ENCODE measurements at places on chromosomes 6 and 20.

- no peak for DNase-seq
Observed at GRCh38 chr20:717832-718231, 42.2 kb upstream of the SCRT2 start.

- no peak for DNase-seq
Observed at GRCh38 chr20:16025084-16025483, 548.2 kb downstream of the KIF16B start.

GRCh38 chr20:31998246-31998645 is 12.0 kb upstream of the CCM2L start:
- DNase-seq, result no peak

GRCh38 chr20:36666181-36666740 is 20.3 kb upstream of the SLA2 start:
- no peak for DNase-seq

DNA sequence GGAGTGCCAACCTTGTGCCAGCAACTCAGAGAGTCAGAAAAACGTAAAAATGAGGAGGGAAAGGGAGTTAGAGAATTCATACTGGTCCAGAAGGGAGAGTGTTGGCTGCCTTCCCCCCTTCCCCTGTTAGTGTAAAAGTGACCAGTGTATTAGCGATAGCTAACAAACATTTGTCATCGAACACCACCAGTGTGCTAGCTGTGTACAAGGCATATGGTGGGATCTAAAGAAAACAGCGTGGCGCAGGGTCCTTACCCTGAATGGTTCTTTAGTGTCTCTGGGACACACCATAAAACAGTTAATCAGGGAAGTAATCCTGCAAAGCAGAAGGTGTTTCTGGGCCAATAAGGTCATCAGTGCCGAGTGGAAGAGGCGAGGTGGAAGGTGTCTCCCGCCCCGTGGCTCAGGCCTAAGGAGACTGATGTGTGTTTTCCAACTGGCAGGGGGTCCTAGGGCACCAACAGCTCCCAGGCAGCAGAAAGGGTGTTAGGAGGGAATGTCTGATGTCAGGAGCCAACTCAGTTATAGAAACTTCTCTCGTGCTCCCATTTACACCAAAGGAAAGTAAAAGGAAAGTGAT is 91.9 kb downstream of the TCP11 start:
- DNase-seq, result no peak

DNA sequence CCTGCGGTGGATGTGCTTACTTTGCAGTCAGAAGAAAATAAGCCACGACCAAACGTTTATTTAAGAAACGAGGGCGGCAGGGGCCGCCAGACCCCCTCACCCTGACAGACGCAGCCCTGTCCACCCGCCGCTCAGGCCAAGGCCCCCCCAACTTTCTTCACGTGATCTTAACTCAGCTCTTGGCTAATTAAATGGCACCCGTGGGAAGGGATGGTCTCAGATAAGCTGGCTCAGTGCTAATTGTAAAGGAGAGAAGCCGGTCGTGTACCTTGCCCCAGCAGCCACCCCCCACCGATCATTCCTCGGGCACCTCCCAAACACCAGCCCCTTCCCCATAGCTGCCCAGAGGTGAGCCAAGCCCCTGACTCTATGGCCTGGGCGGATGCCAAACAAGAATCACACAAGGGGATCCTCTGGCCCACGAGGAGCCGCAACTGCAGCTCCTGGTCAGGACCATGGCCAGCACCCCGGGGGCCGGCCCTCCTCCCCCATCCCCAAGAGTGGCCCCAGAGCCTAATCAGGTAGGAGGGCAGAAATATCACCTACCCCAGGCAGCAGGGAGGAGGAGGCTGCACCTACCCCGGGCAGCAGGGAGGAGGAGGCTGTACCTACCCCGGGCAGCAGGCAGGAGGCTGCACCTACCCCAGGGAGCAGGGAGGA is 11.2 kb downstream of the KCNQ2 start:
- no peak for DNase-seq

DNA sequence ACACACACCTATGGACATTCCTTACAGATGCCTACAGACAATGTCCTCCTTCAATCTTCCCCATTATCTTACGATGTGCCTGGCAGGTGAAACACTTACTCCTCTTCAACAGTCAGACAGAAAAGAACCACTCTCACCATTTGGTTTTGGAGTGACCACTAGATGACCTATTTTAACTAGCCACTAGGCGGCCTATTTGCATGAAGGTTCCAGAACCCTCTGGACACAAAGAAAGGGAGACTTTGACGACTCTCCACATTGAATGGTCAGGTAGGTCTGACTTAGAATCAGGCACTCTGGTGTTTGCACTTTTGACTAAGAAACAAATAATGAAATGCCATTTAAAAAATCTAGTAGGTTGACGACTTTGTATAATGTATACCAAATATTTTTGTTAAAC is 42.0 kb downstream of the PNLDC1 start:
- no peak for DNase-seq

All from NCI-H187 treated with DMSO at 0.1 percent for 48 hours (cell line).